Activated CD8-positive, alpha-beta T cell treated with anti-CD3 and anti-CD28 coated beads, Interleukin-2, amount 10 ng/mL, durations not matched to agents 7 days and 5 days (primary cell): ENCODE measurements at places on chromosomes 3 and 15. TPM values are rescaled to one million over a fixed set of nuclear protein-coding genes. Genes with fewer than 3 reads are reported as not detected.

Gene SLC22A13
- 1.0 TPM for total RNA-seq

Gene WDR93
- not detected for total RNA-seq

Gene FAM219B
- 61.3 TPM for total RNA-seq

Gene TIMP4
- not detected for total RNA-seq

Gene ADAMTS7
- not detected for total RNA-seq

Gene ERICH6
- 0.60 TPM for total RNA-seq

Gene ETFA
- 108 TPM for total RNA-seq

Gene CCDC39
- total RNA-seq = not detected

Gene RPS27L
- total RNA-seq = 238 TPM

Gene CCDC33
- total RNA-seq = not detected

Gene TRIM42
- total RNA-seq = not detected

Gene TMCO5A
- total RNA-seq = not detected

Gene SETMAR
- total RNA-seq = 10.6 TPM

Gene ALDH1L1
- not detected for total RNA-seq

Gene EPHA6
- not detected for total RNA-seq

Gene KBTBD13
- not detected for total RNA-seq

Gene GP5
- total RNA-seq = 1.4 TPM

Gene RTP3
- total RNA-seq = not detected

Gene ADAMTSL3
- not detected for total RNA-seq

Gene RAB6B
- total RNA-seq = 0.68 TPM
